Activated CD4-positive, alpha-beta T cell treated with anti-CD3 and anti-CD28 coated beads, Interleukin-2, amount 10 ng/mL, durations not matched to agents 7 days and 5 days (primary cell): ENCODE measurements at places on chromosomes 11 and 22. TPM values are rescaled to one million over a fixed set of nuclear protein-coding genes. Genes with fewer than 3 reads are reported as not detected.

UBXN1 gene
- total RNA-seq: 126 TPM

DEFB131B gene
- total RNA-seq: not detected

KLHDC7B gene
- 15.6 TPM for total RNA-seq

LYVE1 gene
- not detected for total RNA-seq

SLC22A25 gene
- not detected for total RNA-seq

MYBPC3 gene
- total RNA-seq: not detected

C2CD2L gene
- 30.0 TPM for total RNA-seq

GRCh38 chr11:2788168-2789071, 88.6 kb upstream of the KCNQ1OT1 start:
- no peak for DNase-seq
- H3K4me1 ChIP-seq: no peaks in the 10 kb centered on the region
- no peak overlapping the region for H3K4me3 ChIP-seq
- no peaks in the 10 kb centered on the region for H3K36me3 ChIP-seq
- peaks cover 5% of the 10 kb centered on the region for H3K27me3 ChIP-seq
- H3K27ac ChIP-seq: no peak overlapping the region

DNA sequence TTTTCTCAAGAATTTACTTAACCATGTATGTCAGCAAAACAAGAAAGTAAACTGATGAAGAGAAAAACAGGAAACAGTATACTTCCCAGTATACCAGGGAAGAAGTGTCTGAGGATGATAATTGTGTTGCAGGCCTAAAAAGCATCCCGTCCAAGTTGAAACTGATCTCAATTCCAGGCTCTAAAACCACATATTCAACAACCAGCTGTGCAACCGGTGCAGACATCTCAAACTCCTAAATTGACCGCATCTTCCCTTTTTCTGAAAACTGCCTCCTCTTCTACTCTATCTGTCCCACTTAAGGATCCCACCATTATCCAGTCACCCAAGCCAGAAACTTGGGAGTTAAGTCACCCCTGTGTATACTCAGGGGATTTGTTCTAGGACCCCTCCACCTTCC, 47.2 kb downstream of the CCDC83 start:
- H3K4me3 ChIP-seq: no peak overlapping the region
- no peaks in the 10 kb centered on the region for H3K36me3 ChIP-seq
- peaks cover 4% of the 10 kb centered on the region for H3K27me3 ChIP-seq
- DNase-seq: no peak
- no peaks in the 10 kb centered on the region for H3K4me1 ChIP-seq

GRCh38 chr11:104073950-104074705, 37.7 kb downstream of the DDI1 start:
- no peaks in the 10 kb centered on the region for H3K36me3 ChIP-seq
- no peak overlapping the region for H3K27ac ChIP-seq
- no peaks in the 10 kb centered on the region for H3K4me1 ChIP-seq

- H3K27ac ChIP-seq: no peak overlapping the region
- no peaks in the 10 kb centered on the region for H3K36me3 ChIP-seq
- H3K27me3 ChIP-seq: no peaks in the 10 kb centered on the region
- H3K4me1 ChIP-seq: peaks cover 24% of the 10 kb centered on the region
- DNase-seq: no peak
- H3K4me3 ChIP-seq: no peak overlapping the region
Observed at GRCh38 chr11:67626970-67627369, 2.8 kb downstream of the NUDT8 start.

GRCh38 chr22:21975273-21975672, 7.3 kb downstream of the TOP3B start:
- no peak overlapping the region for H3K27ac ChIP-seq
- H3K36me3 ChIP-seq: peaks cover 18% of the 10 kb centered on the region
- no peaks in the 10 kb centered on the region for H3K27me3 ChIP-seq
- peaks cover 12% of the 10 kb centered on the region for H3K4me1 ChIP-seq

- H3K4me1 ChIP-seq: no peaks in the 10 kb centered on the region
- H3K27ac ChIP-seq: no peak overlapping the region
- no peaks in the 10 kb centered on the region for H3K36me3 ChIP-seq
- no peaks in the 10 kb centered on the region for H3K27me3 ChIP-seq
- H3K4me3 ChIP-seq: no peak overlapping the region
Observed at GRCh38 chr11:133347988-133348387, 184.3 kb downstream of the OPCML start.

DNA sequence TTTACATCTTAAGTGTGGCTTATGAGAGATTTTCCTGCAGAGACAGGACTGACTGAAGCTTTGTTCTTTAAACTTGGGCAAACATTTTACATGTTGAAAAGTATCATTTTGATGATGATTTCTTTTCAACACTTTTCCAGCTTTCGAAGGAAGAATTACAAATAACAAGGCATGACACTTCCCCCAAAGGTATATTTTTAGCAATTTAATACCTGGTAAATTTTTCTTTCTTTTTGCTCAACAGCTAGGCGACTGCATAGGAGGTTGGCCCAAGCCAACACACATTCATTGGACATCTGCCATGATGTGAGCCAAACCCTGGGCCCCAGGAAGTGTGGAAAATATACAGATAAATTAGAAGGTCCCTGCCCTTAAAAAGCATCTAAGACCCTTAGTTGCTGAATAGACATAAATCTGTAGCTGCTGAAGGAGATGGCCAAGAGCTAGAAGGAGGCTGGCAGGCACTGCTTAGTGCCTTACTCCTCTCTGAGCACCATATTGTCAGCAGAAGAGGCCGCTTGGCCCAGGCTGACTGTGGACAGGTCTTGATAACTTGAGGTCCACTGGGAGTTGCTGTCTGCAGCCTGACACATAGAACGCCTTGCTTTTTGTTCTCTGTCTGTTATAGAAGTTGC, 53.3 kb upstream of the CD44 start:
- H3K4me1 ChIP-seq: peaks cover 77% of the 10 kb centered on the region
- H3K27me3 ChIP-seq: no peaks in the 10 kb centered on the region
- peaks cover 12% of the 10 kb centered on the region for H3K36me3 ChIP-seq
- H3K4me3 ChIP-seq: no peak overlapping the region
- no peak overlapping the region for H3K27ac ChIP-seq
- DNase-seq: no peak

DNA sequence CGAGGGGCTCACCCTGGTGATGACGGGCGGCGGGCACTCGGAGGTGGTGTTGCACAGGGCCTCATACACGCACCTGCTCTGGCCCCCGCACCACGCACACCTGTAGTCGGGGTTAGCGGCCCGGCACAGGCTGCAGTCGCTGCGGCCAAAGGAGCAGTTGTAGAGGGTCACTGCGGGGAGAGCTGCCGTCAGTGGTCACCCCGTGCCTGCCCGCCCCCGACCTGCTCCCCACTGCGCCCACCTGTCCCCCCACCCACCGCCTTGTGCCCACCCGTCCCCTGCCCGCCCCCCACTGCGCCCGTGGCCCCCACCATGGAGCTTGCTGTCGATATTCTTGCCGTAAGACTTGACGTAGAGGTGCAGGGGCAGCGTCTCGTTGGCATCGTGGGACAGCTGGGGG, 13.6 kb upstream of the MAPK11 start:
- no peaks in the 10 kb centered on the region for H3K36me3 ChIP-seq
- no peaks in the 10 kb centered on the region for H3K4me1 ChIP-seq
- no peak for DNase-seq

DNA sequence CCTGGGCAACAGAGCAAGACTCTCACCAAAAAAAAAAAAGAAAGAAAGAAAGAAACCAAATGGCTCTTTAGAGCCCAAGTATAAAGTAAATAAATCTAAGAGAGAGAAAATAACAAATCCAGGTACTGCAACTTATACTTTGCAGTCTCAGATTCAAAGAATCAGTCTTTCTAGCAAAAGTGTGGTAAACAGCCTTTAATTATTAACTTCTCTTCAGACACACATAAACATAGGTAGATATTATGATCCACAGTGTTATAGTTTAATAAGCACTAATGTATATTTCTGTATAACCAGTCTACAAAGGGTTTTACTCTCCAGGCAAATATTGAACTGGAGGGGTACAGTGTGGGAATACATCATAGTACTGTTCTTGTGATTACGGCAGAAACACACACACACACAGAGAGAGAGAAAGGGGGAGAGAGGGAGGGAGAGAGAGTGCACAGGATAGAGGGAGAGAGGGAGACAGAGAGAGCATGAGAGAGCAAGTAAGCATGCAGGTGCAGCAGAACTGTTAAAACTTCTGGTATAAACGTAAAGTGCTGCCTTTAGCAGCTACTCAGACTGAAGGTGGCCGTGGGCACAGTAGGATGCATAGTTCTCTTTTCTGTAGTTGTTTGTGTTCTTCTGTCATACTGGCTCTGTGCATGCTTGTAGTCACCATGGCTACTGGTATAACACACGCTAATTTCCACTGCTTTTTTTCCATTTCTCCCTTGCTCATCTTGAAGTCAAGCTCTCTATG, 32.3 kb downstream of the MTMR2 start:
- no peak for DNase-seq
- no peak overlapping the region for H3K4me3 ChIP-seq
- H3K27me3 ChIP-seq: no peaks in the 10 kb centered on the region

DNA sequence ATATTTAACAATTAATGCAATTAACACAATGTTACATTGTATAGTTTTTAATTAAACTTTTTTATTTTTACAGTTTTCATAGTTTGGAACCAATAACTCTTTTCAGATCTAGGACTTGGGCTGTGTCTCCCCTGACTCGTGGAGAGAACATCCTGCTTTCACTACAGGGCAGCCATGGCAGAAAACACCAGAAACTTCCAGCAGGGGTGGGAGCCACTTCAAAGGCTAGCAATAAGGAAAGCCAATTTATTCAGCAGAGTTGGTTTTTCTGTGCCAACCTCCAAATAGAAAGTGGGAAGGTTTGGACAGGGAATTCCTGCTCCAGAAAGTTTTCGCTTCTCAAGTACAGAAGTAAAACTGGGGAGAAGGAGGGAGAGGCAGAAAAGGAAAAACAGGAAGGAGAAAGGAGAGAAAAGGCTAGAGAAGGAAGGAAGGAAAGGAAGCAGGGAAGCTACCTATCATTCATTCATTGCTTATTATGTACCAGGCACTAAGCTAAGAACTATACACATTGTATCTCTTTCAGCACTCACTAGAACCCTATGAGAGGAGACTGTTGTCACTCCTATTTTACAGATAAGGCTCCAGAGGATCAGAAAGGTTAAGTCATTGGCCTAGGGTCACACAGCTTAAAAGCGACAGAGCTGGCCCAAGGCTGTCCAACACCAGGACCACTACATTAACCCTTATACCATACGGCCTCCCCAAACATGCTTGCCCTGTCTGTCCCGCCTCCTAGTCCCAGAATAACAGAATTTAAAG, 54.8 kb upstream of the CREB3L1 start:
- H3K27me3 ChIP-seq: peaks cover 19% of the 10 kb centered on the region
- H3K4me3 ChIP-seq: no peak overlapping the region
- no peaks in the 10 kb centered on the region for H3K36me3 ChIP-seq
- H3K27ac ChIP-seq: no peak overlapping the region

GRCh38 chr11:127063241-127063640, 62.7 kb upstream of the KIRREL3 start:
- no peak overlapping the region for H3K27ac ChIP-seq
- no peak overlapping the region for H3K4me3 ChIP-seq
- DNase-seq: no peak

DNA sequence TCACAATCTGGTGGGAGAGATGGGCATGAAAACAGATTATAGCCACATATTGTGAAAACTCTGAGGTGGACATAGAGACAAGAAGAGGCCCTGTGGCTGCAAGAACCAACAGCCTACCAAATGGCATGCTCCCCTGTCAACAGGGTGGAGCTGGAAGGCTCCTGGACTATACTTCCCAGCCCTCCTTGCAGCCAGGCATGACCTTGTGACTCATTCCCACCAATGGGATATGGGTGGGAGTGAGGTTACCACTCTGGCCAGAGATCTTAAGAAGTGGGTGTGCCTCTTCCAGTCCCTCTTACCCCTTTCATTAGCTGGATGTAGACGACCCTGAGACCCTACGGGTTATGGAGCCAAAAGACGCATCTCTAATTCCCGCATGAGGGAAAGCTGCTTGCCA, 126.4 kb upstream of the ZBED5 start:
- H3K27me3 ChIP-seq: peaks cover 4% of the 10 kb centered on the region
- H3K4me1 ChIP-seq: peaks cover 10% of the 10 kb centered on the region
- no peak overlapping the region for H3K4me3 ChIP-seq
- no peaks in the 10 kb centered on the region for H3K36me3 ChIP-seq
- H3K27ac ChIP-seq: no peak overlapping the region

DNA sequence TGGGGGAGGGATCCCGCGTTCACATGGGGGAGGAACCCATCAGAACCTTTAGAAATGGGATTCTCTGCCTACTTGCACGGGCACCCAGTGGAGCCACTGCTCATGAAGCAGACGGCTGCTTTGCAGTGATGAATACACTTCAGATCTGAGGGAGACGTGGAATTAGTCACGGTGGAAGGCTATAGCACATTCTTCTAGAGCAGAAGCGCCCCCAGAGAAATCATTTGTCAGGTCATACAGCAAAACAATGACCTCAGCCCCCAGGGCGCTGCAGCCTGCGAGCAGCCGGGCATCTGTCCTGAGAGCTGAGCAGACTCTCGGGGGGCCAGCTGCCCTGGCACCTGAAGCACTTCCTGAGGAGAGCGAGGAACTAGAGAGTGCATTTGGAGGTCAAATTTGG, 12.7 kb downstream of the TP53AIP1 start:
- no peak overlapping the region for H3K27ac ChIP-seq
- no peaks in the 10 kb centered on the region for H3K27me3 ChIP-seq
- no peak for DNase-seq
- H3K4me3 ChIP-seq: no peak overlapping the region
- peaks cover 14% of the 10 kb centered on the region for H3K4me1 ChIP-seq

DNA sequence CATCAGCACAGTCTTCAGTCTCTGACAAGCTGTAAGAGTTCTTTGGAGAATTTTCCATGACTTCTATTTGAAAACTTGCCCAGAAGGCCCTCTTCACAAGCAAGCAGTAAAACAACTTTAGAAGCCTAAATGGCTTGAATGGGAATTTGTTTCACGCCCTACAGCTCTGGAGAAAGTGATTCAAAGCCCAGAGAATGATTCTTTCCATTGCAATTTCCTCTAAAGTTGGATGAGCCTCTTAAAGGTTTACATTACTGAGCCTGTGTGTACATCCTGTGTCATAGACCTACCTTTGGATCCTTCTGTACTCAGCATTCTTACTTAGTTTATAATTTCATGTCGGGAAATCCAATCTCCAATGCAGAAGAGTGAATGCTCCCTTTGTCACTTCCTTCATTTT, 6.8 kb upstream of the OR8B3 start:
- H3K27ac ChIP-seq: no peak overlapping the region
- no peak for DNase-seq
- peaks cover 13% of the 10 kb centered on the region for H3K27me3 ChIP-seq
- no peaks in the 10 kb centered on the region for H3K36me3 ChIP-seq

GRCh38 chr11:77386178-77386577, 84.7 kb upstream of the GDPD4 start:
- H3K4me3 ChIP-seq: no peak overlapping the region
- no peak overlapping the region for H3K27ac ChIP-seq
- H3K36me3 ChIP-seq: peaks cover 24% of the 10 kb centered on the region
- peaks cover 15% of the 10 kb centered on the region for H3K4me1 ChIP-seq

- H3K27me3 ChIP-seq: no peaks in the 10 kb centered on the region
- H3K4me1 ChIP-seq: no peaks in the 10 kb centered on the region
- no peak overlapping the region for H3K4me3 ChIP-seq
- DNase-seq: no peak
- no peak overlapping the region for H3K27ac ChIP-seq
- H3K36me3 ChIP-seq: no peaks in the 10 kb centered on the region
Observed at GRCh38 chr11:92216789-92217188, 7.8 kb upstream of the FAT3 start.

GRCh38 chr11:13463779-13464290, 813 bp upstream of the BTBD10 start:
- H3K36me3 ChIP-seq: peaks cover 14% of the 10 kb centered on the region
- peak overlapping the region; percentile 92 for H3K4me3 ChIP-seq
- no peak for DNase-seq
